ENCODE measurements at places on chromosomes 3 and 15.

DNA sequence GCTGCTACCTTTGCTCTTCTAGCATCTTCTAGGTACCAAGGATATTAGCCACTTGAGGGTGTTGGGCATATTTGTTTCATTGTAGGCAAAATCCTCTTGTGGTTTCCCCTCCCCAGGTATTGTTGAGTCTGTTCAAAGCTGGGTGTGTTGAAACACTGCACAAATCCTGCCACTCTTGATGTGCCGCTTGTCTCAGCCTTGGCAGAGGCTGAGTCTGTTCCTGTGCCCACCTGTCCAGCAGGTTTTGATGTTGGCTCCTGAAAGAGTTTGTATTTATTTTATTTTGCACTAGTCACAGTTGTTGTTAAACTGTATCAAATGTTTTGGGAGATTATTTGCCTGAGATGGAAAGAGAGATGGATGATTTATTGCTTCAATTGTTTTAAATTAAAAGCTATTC, 136.2 kb downstream of the USP13 start:
- no peak for DNase-seq

GRCh38 chr15:94858011-94858410, 626.6 kb downstream of the MCTP2 start:
- DNase-seq: no peak

- no peak for DNase-seq
Measured at GRCh38 chr15:42808913-42809312, 72.0 kb upstream of the CDAN1 start.

DNA sequence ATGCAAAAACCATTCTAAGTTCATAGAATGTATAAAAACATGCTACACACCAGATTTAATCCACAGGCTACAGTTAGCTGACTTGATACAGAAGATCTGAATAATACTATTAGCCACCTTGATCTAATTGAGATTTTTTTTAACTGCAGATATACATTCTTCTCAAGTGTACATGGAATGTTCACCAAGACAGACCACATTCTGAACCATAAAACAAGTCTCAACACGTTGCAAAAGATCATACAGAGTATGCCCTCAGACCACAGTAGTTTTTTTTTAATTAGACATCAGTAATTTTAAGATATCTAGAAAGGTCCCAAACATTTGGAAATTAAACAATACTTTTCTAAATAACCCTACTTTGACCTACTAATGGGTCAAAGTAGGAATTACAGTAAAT, 83.3 kb downstream of the FGF7 start:
- DNase-seq: peak; percentile 76

DNA sequence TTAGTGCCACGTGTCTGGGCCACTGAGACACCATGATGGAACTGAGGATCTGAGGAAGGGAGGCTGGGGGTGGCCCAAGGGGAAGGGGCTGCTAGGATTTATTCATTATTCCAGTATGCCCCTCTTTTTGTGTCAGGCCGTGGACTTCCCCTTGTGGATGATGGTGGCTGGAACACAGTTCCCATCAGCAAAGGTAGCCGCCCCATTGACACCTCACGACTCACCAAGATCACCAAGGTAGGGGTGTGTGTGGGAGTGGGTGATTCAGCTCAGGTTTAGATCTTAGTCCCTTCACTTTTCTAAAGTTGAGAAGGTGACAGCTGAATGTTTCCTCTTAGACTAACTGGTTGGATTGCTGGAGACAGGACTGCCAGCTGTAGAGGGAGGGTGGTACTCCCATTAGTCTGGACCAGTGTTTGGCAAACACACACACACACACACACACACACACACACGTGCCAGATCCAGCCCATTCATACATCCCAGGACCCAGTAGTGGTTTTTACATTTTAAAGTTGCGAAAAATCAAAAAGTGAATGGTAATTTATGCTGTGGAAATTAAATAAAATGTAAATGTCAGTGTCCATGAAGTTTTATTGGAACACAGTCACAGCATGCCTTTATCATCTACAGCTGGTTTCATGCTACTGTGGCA, 11.4 kb downstream of the EIF4G1 start:
- no peak for DNase-seq

- DNase-seq: no peak
Measured at GRCh38 chr3:50267280-50267913, 1.6 kb upstream of the SEMA3B start.

DNA sequence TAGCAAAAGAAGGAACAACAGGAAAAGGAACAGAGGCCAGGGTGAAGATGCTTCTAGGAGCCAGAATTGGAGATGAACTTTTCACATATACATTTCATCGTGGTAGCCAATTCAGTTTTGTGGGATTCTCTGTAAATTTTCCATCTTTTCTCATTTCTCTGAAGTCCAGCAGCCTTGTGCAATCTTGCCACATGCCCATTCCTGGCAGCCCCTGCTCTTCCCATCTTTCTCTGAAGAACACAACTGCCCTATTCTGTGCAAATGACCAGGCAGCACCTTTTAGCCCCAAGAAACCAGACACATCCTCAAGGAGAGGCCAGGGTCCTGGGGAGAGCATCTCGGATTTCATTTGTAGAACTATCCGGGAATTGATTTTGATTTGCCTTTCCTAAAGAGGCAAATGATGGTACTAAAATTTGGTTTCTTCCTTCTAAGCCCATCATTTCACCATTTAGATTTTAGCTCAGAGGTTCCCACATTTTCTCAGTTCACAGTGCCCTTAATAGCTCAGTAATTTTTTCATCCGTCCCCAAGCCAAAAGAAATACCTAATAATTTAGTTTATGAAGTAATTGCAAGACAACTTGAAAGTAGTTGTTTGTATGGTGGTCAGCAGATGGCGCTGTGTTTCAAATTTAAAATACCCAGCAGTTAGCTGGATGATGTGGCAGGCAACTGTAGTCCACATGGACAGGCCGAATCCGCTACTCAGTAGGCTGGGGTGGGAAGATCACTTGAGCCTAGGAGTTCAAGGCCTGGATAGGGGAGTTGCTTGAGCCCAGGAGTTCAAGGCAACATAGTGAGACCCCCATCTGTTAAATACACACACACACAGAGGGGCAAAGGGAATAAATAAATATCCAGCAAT, 61.3 kb upstream of the ACKR4 start:
- peak; percentile 59 for DNase-seq

GRCh38 chr15:94269954-94270353, 38.6 kb downstream of the MCTP2 start:
- DNase-seq: no peak

GRCh38 chr3:138456961-138457862, 22.8 kb downstream of the ESYT3 start:
- no peak for DNase-seq

- no peak for DNase-seq
Measured at GRCh38 chr15:48406266-48406891, 75.2 kb downstream of the DUT start.

DNA sequence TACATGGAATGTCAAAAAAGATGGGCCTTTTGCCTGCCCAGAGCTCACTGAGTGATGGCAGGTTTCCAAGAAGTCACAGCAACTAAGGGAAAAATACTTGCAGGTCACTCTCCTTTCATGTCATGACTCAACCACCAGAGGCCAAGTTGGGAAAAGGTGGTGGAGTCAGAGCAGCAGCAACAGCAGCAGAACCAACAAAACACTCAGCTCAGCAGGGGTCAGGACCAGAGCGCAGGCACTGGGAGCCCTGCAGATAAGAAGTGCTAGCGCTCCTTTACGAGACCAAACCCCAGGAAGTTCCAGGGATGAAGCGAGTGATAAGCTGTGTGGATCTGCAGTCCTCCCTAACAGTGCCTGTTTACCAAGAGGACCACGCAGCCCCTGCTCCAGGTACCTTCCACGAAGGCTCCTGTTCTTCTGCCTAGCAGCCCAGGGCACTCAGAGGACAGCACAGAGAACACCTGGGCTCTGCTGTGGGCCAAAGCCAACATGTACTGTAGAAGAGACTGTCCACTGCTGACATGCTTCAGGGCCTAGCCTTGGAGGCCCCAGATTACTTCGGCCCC, 26.0 kb downstream of the POC1A start:
- no peak for DNase-seq

GRCh38 chr15:25088261-25088790, 133.5 kb downstream of the SNRPN start:
- DNase-seq: no peak

DNA sequence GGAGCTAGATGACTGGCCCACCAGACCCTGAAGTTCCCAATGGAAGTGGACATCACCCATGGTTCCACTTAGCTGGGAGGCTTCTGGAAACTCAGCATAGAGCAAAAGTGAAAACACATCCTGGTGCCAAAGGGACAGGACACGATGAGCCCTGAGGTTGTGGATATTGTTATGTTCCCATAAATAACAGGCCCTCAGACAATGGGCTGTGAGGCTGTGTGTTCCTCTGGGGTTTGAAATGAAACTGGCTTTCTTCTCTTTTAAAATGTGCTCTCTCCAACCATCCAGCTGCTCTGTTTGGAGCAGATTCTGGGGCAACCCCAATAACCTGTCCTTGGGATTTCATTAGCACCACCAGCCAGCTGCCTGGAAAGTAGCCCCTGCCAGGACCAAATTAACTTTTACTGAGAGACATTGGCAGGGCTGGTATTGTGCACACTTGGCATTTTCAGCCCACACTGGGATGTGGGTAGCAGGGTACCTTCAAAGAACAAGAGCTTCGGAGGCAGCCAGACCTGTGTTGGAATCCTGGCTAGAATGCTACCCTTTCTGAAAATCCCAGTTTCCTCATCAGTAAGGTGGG, 97.5 kb downstream of the DNAJB8 start:
- no peak for DNase-seq

DNA sequence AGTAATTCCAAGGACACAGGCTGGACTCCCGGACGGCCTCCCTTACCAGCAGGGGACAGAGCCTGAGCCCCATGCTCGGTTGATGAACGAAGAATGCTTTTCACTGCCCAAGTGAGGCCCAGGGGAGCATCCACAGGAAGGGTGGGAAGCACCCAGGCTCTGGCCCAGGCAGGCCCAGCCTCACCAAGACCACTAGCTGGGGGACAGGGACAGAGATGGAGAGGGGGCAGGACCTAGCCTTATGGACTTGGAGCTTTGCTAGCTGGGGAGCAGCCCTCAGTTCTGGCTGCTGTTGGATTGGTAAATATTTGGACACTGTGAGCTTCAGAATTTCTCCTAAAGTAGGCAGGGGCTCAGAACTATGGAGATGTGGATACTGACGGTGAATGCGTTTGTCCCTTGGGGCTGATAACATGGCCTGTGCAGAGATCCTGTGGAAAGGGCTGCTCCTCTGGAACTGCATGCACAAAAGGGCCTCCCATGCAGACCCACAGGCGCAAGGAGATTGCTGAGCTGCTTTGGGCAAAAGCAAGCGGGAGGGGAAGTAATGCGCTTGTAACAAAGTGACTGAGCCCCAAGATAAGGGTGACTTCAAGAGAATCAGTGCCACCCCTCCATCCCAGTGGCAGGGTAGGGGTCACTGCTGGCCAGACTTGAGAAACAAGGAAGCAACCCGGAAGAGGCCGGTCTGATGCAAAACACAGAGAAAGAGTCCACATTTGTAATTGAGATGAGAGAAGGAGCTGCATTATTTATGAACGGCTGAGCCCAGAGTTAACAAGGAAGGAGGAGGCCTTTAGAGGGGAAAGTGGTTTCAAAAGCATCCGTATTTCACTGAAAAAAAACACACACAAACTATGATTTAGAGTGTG, 70.1 kb upstream of the MEF2A start:
- no peak for DNase-seq

- DNase-seq: no peak
Measured at GRCh38 chr3:58798312-58798711, 131.7 kb upstream of the FAM3D start.

DNA sequence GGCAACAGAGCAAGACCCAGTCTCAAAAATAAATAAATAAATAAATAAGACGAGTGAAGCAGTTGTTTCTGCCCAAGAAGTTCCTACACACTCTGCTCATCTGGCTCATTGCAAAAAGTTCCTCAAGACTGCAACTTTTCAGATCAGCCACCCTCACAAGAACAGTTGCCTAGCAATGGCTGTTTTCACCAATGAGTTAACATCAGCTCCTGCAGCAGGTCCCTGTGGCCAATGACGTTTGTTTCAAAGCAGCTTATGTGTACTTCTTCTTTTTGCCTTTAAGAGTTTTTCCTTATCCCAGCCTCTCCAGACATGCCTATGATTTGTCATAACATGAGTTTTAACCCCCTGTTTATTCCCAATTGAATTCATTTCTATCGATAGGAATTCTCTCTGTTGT, 118.4 kb upstream of the SPRED1 start:
- no peak for DNase-seq

- no peak for DNase-seq
Measured at GRCh38 chr3:114379266-114379665, 85.4 kb downstream of the TIGIT start.

DNA sequence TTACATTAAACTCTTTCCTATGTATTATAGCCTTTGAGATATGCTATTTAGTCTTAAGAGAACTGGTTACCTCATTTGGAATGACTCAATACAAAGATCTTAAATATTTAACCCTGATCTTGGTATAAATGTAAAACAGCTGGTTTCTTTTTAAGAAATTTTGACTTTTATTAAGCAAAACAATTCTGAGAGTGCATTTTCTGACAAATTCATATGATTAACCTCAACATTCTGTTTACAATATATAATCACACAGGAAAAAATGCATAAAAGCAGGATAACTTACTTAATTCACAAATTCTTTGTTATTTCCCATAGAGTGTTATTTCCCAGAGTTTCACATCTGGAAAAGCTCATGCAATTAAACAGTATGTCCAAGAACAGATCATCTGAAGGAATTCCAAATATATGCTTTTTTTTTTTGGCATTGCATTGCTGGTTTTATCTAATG, 400.4 kb upstream of the THBS1 start:
- DNase-seq: no peak

- no peak for DNase-seq
Measured at GRCh38 chr15:101399431-101399830, 90.1 kb downstream of the PCSK6 start.

- DNase-seq: no peak
Measured at GRCh38 chr3:61985020-61985419, 388.3 kb downstream of the FEZF2 start.

DNA sequence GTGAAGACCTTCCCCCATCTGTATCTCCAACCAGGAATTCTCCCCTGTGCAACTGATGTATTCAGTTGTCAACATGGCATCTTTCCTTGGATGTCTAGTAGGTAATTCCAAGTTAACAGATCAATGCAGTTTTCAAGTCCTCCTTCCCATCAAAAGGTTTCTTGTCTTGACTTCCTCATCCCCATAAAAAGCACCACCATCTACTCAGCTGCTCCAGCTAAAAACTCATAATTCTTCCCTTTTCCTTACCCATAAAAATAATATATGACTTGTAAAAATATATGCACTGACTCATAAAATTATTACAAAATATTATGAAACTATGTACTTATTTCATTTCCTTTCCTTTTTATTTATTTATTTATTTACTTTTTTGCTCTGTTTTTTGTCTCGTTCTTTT, 5.0 kb upstream of the CAND2 start:
- no peak for DNase-seq

GRCh38 chr3:51940648-51941462, 849 bp downstream of the RRP9 start:
- no peak for DNase-seq

GRCh38 chr15:38471974-38472373, 18.0 kb downstream of the FAM98B start:
- no peak for DNase-seq
